ENCODE measurements at places on chromosomes 13 and 19. TPM values are rescaled to one million over a fixed set of nuclear protein-coding genes. Genes with fewer than 3 reads are reported as not detected.

DNA sequence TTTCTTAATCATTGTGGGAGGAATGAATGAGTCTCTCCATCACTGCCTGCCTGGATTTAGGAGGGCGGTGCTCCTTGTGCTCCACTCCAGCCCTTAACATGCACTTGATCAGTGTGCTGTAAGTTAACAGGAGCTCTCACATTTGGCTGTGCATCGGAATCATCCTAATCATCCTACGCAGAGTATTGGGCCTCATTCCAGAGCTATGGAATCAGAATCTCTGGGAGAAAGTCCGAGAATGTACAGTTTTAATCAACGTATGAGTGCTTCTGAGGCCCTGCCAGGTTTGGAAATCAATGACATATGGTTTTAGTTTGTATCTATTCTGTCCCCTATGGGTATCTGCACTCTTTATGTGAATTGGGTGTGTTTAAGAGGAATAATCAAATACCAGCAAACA is 34.9 kb upstream of the DCLK1 start:
- DNase-seq, result no peak

DNA sequence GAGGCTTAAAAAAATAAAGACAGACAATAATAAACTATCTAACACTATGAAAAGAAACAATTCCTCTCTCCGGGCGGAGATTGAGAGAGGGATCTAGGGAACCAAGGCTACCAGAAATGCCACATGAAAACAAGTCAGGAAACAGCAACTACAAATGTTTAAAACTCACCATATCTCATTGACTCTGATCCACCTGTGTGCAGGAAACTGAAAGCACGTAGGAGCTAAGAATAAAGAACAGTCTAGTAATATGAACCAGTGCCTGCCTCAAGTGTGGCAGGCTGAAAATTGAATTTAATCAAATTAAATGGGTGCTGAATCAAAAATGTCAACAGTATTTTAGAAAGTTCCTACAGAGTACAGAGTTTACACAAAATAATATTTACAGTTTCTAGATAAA is 1701.0 kb downstream of the SLITRK5 start:
- DNase-seq, result no peak

- no peak for DNase-seq
These were observed 7.0 kb downstream of the DCAF15 start for GRCh38 chr19:13959141-13959961.

GRCh38 chr19:30227012-30227621 is 145.1 kb upstream of the ZNF536 start:
- no peak for DNase-seq

- peak; percentile 65 for DNase-seq
These were observed at the start of gene STRN4 for GRCh38 chr19:46746281-46747057. Gene STRN4 (minus strand): TSS chr19:46746450. CDS start chr19:46746430, 20 bp downstream.

- no peak for DNase-seq
These were observed 4.6 kb downstream of the VWA8 start for GRCh38 chr13:41956272-41956671.

DNA sequence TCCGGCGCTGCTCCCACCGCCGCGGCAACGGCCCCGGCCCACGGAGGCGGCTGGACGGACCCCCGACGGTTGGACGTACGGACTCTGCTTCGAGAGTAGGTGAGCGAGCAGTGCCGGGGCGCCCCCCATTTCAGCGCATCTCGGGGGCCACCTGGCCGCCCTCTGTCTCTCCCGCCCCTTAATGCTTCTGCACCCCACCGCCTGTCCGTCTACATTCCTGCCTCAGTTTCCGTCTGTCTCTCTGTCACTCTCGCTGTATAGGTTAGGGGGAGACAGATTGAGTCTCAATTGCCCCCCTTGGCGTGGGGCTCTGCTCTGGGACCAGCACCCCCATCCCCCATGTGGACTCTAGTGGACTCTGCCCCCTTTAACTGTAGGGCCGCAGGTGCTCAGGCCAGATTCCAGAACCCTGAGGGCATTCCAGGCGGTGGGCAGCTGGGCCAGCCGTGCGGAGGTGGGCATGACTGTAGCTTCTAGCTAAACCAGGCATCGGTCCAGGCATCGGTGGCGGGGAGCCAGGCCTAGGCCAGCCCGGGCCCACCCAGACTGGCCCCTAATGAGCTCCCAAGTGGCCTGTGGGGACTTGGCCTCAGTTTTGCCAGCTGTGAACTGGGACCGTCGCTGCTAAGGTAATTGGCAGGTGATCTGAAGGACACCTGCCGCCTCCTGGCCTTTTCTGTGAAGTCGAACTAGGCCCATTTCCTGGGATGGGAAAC is 373 bp downstream of the TNFAIP8L1 start:
- DNase-seq, result peak; percentile 35

- no peak for DNase-seq
These were observed 48.8 kb downstream of the FRY start for GRCh38 chr13:32080328-32080744.

DNA sequence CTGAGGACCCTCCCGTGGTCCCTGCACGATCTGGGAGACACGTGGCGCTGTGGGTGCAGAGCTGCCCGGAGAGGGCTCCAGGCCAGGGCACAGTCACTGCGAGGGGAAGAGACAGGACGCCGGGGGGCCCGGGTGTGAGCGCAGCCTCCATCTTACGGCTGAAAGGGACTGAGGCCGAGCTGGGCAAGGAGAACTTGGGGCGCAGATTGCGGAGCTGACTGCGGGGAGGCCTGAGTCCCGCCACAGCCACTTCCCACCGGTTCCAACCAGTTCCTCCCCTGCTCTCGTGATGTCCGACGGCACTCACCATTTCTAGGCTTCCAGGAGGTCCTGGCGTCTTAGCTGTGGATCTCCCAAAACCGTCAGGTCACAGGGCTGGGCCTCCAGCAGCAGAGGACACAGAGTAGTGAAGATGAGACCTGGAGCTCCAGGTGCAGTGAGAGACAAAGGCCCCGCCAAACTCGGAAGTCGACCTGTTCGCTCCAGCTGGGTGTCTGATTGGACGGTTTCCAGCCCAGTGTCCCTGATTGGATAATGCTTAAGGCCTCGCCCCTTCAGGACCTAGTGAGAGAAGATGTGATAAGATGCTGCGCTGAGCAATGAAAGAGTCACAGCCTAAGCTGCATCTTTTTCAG is 4.8 kb upstream of the ZNF253 start:
- DNase-seq, result no peak

- no peak for DNase-seq
These were observed 37.9 kb downstream of the N4BP2L1 start for GRCh38 chr13:32390048-32390447.

- no peak for DNase-seq
These were observed 3.8 kb downstream of the GARIN5B start for GRCh38 chr19:55358943-55359908.

- no peak for DNase-seq
These were observed 63.7 kb upstream of the TPM4 start for GRCh38 chr19:16012552-16012951.

GRCh38 chr13:27201661-27202060 is 30.1 kb upstream of the USP12 start:
- DNase-seq, result no peak

GRCh38 chr13:112062571-112063570 is 4.1 kb upstream of the SOX1 start:
- DNase-seq, result no peak

GRCh38 chr19:29337029-29337428 is 124.1 kb upstream of the UQCRFS1 start:
- DNase-seq, result no peak

- no peak for DNase-seq
These were observed 46.9 kb downstream of the KLF2 start for GRCh38 chr19:16371540-16371986.

DNA sequence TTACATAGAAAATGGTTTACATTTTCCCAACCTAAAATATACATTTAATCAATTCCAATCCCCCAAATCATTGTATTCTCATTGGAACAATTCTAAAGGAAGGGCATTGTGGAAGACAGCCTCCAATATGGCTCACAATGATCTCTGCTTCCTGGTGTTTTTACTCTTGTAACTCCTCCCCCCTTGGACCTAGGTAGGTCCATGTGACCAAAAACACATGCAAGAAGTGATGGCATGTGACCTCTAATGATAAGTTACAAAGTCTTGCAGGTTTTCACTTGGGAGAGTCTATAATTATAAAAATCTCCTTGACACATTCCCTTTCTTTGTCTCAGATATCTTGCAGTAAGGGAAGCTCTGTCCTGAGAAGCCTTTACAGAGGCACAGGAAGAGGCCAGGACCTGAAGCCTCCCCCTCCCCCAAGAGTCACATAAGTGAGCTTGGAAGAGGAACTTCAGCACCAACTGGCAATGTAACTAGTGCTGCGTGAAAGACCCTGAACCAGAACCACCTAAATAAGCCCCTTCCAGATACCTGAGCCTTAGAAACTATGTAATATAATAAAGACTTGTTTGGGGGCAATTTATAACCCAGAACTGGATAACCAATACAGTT is 816.2 kb upstream of the ATXN8OS start:
- DNase-seq, result no peak

GRCh38 chr13:37884026-37884425 is 14.5 kb upstream of the TRPC4 start:
- peak; percentile 5 for DNase-seq

The PGLYRP2 gene
- not detected for total RNA-seq

The PLIN4 gene
- total RNA-seq, result 0.32 TPM

The ALG5 gene
- 29.0 TPM for total RNA-seq

The KCNJ14 gene
- total RNA-seq, result 0.96 TPM

The SRRM5 gene
- total RNA-seq, result 0.10 TPM

The EDNRB gene
- total RNA-seq, result 1.7 TPM

The ZNF43 gene
- total RNA-seq, result 6.0 TPM

All from myocyte (in vitro differentiated cells).